ENCODE measurements at places on chromosomes 5 and 9.

GRCh38 chr5:30355675-30356074, 837.8 kb upstream of the CDH6 start:
- DNase-seq, result no peak

GRCh38 chr9:69016191-69017096, 2.5 kb upstream of the PRKACG start:
- peak; percentile 15 for DNase-seq

GRCh38 chr5:100706776-100707175, 171.6 kb downstream of the FAM174A start:
- DNase-seq, result no peak

DNA sequence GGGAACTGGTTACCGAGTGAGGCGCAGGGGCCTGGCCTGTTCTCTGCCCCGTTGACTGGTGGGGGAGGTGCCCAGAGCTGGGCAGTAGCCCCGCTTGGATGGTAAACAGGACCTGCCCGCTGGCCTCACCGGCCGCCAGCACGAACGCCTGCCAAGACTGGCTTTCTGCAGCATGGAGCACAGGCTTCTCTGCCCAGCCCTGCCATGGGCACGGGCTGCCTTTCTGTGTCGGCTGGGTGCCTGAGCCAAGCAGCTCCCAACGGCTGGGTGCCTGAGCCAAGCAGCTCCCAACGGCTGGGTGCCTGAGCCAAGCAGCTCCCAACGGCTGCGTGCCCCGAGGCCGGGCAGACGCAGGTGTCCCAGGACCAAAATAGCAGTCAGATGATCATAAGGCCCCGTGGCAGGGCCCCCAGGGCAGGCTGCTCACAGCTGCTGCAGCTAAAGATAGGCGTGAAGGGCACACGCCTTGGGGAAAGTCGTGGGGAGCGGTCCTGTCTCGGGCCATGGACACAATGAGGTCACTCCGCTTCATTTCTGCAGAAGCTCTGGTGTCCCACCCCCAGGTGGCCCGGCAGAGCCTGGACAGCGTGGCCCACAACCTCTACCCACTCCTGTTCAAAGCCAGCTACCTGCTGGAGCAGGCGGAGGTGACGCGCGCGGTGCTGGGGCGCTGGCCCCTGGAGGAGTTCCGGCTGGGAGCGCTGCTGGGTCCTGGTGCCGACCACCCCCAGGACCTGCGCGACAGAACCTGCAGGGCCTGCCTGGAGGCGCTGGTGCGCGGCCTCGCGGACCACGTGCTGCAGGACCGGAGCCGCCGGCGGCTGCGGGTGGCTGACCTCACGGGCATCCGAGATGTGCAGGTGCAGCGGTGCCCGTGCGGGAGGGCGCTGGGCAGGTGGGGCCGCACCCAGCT, at the start of gene LRRC14B:
Gene LRRC14B (plus strand): TSS at position 460 of the 913 bp plus-strand sequence. CDS start 44 bp downstream, at position 504.
- peak; percentile 31 for DNase-seq

- no peak for DNase-seq
These were observed 4.3 kb upstream of the SLC22A5 start for GRCh38 chr5:132365213-132365612.

- no peak for DNase-seq
These were observed 11.5 kb downstream of the FSD1L start for GRCh38 chr9:105459336-105459735.

DNA sequence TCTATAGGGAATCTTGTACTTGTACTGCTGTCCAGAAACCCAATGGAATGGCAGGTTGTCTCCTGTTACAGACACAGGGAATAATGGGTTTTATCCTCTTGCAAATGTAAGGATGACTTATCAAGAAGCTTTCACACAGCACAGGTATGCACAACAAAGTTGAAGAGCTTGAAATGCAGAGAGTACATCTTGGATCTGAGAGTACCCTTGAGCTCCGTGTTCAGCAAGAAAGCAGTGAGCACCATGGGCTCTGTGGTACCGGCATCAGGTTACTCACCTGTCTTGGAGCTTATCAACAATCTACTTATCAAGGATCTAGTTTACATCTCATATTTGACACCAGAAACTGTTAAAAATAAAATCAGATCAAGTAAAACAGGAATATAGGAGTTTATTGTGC, 22.0 kb upstream of the EMB start:
- DNase-seq, result no peak

DNA sequence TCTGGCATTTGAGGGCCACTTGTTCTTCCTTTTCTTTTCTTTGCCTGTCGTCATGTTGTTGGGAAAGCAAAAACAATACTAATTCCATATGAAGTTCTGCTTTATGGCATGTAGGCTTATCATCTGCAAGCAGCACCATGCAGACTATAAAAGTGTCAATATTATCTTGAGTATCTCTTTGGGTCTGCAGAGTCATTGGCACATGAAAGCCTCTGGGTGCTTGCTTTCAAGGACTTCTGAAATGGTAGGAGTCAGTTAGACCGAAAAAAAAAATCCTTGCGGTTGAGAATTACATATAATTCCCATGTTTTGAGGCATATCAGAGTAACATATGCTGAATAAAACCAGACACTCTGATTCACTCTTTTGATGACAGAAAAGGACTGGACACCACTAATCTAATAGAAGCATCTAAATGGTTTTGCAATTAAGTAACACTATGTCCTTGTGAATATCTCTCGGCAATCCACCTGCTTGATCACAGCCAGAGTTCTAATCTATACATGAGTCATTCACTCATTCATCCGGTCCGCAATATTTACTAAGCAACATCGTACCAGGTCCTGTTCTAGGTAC, 44.4 kb downstream of the GNAQ start:
- no peak for DNase-seq

Measured in NCI-H69 (cell line).